ENCODE measurements at places on chromosomes 6 and 20. TPM values are rescaled to one million over a fixed set of nuclear protein-coding genes. Genes with fewer than 3 reads are reported as not detected.

Gene ABHD16B
- polyA plus RNA-seq = 0.65 TPM

Gene CRYBG1
- 18.3 TPM for polyA plus RNA-seq

Gene TINAG
- not detected for polyA plus RNA-seq

Gene IL17F
- polyA plus RNA-seq = not detected

Gene DEFB132
- not detected for polyA plus RNA-seq

Gene PRPH2
- polyA plus RNA-seq = 0.20 TPM

Gene APCDD1L
- 0.09 TPM for polyA plus RNA-seq

Gene FLRT3
- polyA plus RNA-seq = not detected

Gene COL10A1
- polyA plus RNA-seq = 0.07 TPM

Gene NRN1
- polyA plus RNA-seq = 0.34 TPM

Gene PARD6B
- polyA plus RNA-seq = 1.9 TPM

Gene TBP
- polyA plus RNA-seq = 23.1 TPM

Measured in naive thymus-derived CD4-positive, alpha-beta T cell (primary cell).